ENCODE measurements at places on chromosomes 5 and 9.

GRCh38 chr9:131724683-131725082 is 15.2 kb downstream of the RAPGEF1 start:
- no peak for DNase-seq

DNA sequence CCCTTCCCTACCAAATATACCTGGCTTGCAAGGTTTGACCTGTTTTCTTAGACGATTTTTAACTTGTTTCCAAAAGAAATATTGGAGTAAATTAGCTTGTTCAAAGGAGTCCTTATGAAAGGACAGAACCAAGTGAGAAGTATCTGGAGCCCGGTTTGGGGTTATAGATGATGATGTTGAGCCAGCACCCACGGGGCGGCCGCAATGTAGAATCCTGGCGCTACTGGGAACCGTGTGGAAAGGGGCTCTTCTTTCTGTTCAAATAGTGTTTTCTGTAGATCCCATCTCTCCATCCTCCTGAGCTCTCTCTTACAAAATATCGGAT is 517 bp upstream of the EXOSC2 start:
- no peak for DNase-seq

DNA sequence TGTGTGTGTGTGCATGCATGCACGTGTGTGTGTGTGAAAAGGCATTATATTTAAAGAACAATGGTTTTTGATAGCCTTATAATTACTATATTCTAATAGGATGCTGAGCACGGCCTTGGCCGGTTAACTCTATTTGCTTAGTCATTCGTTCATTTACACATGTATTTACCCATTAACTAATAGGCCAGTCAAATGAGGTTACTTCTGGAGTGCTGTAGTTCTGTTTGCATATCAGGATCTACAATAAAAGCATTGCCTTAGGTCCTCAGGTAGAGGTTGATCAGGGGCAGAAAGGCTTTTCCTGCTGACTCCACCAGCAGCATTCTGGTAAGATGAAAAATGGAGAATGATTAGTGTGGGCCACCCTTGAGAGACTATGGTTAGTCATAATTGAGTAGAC is 219.0 kb downstream of the COMMD10 start:
- DNase-seq: no peak

DNA sequence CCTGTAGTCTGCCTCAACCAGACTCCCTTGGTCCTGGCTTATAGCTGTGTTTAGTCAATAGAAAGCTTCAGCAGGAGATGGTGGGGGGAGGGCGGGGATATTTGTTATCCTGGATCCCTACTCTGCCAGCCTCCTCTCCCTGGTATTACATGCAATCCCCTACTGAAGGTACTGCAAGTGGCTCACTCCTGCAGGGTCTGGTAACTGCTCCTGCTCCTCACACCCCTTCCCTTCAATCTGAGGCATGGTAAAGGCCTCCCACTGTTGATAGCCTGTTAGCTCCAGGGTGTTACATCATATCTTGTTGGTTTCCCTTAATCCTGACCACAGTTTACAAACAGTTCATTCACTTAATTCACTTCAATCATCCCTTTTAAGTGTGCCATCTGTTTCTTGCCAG is 137.5 kb downstream of the AP3B1 start:
- DNase-seq: no peak

- no peak for DNase-seq
Observed at GRCh38 chr9:136720251-136720897, 8.0 kb downstream of the DIPK1B start.

GRCh38 chr9:88692827-88693226 is 157.8 kb downstream of the NXNL2 start:
- no peak for DNase-seq

- no peak for DNase-seq
Observed at GRCh38 chr5:14148483-14148882, 5.3 kb downstream of the TRIO start.

GRCh38 chr5:43638546-43638945 is 35.6 kb downstream of the NNT start:
- DNase-seq: no peak

DNA sequence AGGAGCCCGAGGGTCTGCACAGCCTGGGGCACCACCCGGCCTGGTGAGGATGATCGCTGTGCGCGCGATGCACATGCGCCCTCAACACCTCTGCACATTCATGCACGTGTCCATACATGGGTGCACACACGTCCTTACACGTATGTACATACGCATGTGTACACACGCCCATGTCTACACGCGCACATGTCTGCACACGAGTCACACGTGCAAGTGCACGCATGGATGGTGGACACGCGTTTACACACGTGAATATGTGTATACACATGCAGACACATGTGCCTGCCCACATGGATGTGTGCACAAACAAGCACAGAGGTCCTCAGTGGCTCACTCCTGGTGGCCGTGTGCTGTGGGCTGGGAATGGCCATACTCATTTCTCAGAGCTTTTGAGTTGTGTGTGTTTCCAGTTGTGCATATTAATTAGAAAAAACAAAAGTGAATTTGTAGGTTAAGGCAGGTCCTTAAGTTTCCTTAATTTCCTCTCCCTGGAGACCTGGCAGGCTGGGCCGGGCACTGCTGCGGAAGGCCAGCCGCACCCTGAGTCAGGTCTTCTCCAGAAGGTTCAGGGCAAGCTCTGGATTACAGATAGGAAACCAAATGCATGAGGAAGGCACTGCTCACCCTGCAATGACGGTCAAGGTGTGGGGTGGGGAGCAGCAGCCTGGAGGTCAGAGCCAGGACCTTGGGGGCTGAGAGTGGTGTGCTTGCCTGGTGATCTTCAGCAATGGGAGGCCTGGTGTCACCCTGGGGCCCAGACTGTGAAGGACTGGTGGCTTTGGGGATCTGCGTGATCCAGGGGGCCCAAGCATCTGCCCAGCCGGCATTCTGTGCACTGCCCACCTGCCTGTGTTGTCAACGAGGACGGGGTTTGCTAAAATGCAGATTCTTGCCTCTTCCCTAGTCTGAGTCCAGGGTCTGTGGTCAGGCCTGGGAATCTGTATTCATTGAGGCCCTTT is 1.3 kb upstream of the RNU6ATAC start:
- DNase-seq: peak; percentile 9

DNA sequence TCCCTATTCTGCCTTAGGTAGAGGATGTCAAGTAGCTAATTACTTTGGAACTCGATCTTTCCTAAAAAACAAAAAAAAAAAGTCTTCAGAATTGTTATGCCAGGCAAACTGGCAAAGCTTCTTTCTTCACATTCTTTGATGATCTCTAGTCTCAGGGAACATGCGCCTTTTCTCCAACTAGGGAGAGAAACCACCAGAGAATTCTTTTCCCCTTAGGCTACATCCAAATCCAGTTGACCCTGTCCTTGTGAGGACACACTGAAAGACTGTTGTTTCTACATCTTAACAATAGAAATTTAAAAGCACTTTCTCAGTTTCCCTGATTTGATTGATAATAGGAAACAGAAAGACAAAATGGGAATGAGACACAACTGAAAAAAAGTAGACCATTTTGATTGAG is 94.7 kb upstream of the ITGA2 start:
- DNase-seq: no peak

DNA sequence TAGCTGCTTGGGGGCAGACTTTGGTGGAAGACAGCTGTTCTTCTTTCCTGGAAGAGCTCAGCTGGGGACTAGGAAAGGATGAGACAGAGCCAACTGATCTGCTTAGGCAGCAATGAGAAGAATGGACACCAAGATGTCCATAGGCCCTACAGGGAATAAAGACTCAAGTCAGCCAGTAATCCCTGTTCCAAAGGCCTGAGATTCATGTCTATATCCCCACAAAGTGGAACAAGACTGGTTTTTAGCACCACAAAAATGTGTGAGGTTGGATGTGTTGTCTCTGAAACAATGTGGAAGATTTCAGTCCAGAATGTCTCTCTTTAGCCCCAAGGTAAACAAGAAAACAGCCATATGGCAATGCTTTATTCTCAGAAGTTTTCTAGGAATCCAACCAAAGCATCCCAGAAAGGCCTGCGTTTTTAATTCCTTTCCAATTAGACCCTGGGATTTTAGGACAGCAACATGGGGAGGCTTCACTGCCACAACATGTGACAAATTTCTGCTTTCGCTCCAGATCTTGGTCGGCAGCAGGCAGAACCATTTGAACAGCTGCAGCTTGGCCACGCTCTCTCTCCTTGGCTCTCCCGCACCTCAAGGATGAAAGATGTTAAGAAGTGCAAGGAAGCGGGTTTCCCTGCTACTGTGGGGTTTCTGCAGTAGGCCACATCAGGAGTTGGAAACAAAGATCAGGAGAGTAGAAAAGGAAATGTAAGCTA is 245.1 kb downstream of the FSTL4 start:
- DNase-seq: no peak

- DNase-seq: no peak
Observed at GRCh38 chr9:90256345-90256744, 386.3 kb downstream of the DIRAS2 start.

GRCh38 chr5:109328626-109329025 is 81.1 kb downstream of the PJA2 start:
- no peak for DNase-seq

DNA sequence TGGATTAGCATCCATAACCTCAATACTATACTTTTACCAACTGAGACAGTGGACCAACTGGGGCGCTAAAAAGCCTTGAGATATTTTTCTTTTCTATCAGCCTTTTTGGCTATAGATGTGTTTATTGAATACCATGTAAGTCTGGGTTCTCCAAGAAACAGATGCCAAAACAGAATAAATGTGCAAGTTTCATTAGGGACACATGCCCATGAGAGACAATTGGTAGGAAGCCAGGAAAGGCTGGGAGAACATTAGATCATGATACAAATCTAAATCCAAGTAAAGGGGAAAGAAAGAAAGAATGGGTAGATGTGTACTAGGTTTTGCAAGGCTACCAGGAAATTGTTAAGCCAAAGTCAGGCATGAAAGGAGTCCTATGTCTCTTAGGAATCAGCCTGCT is 152.5 kb downstream of the KCTD16 start:
- DNase-seq: no peak

DNA sequence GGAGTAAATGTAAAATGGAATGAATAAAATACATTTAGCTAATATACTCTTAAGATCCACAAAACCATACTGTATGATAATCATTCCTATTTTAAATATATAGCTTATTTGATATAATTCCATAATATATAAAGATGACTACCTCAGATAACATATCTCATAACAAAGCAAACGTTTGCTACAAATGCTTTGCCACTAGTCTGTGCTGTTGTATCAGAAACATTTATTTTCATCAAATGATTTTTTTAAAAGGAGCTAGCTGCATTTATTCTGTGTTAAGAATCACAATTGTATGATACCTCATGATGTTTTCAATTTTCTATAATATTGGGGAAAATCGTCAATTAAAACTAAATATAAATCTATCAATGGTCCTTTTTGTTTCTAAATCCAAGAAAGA is 567.2 kb downstream of the PTPRD start:
- no peak for DNase-seq

DNA sequence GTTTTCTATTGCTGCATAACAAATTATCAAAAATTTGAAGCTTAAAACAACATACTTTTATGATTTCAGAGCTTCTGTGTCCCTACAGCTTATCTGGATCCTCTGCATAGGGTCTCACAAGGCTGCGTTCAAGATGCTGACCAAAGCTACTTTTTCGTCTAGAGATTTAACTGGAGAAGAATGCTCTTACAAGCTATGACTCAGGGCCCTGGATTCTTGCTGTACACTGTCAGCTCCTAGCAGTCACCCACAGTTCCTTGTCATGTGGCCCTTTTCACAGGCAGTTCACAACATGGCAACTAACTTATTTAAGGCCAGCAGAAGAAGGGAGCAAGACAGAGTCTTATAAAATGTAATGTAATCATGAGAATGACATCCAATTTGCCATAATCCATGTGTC is 70.8 kb upstream of the FAM174A start:
- no peak for DNase-seq

GRCh38 chr9:1938135-1938534 is 77.0 kb upstream of the SMARCA2 start:
- DNase-seq: no peak

- peak; percentile 81 for DNase-seq
Observed at GRCh38 chr9:94213511-94214124, 45.5 kb upstream of the ZNF169 start.

Data from hematopoietic multipotent progenitor cell treated with erythropoietin and hydrocortisone succinate and interleukin-3 and kit ligand, for 17 days (in vitro differentiated cells).